ENCODE measurements at places on chromosomes 5 and 9. TPM values are rescaled to one million over a fixed set of nuclear protein-coding genes. Genes with fewer than 3 reads are reported as not detected.

GRCh38 chr5:101103874-101104273, 200.8 kb upstream of the ST8SIA4 start:
- no peak for DNase-seq

DNA sequence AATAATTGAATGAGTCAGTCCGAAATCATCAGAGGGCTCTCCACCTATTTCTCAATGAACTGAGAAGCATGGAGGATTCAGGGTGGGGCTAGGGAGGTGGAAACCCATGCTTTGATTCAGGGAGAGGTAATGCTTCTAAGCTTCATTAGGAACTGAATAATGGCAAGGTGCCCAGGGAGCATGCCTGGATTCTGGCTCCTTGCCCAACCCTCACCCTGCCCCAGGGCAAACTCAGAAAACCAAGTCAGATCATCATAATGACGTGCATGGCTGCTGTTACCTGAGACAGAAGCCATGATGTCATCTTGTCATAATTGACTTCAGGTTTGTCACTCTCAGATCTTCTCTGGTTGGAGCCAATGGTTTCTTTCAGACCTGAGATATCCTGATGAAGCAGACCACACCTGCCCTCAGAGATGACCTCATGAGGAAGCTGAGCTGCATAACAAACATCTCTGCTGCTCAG, 199.6 kb downstream of the SYK start:
- DNase-seq, result no peak

- DNase-seq, result no peak
Observed at GRCh38 chr9:130487500-130487899, 42.7 kb downstream of the ASS1 start.

DNA sequence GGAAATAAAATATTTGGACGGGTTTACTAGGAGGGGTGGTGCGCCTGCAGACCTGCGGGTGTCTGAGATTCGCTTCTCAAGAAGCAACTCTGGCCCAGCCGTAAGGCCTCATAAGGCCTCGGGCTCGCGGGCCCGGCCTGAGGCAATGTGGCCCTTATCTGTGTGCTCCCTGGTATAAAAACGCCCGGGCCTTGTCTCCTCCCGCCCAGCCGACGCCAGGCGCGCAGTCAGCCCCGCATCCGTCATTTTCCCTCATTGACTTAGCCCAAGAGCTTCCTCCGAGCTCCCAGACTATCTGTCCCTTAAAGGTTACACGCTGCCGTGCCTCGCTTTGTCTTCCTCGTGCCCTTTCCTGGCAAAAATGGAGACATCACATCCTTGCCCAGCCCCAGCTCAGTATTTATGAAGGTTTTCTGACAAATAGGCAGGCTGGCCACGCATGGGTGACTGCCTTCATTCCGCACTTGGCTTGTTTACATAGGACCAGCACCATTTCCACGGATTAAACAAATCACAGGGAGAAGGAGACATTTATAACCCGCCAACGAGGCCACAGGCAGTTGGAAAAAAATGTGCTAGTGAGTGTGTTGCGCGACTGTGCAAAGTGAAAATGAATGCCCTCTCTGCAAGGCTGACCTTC, 74.5 kb upstream of the TBCA start:
- DNase-seq, result no peak

- DNase-seq, result no peak
Observed at GRCh38 chr5:107486489-107486888, 184.2 kb downstream of the EFNA5 start.

The SOHLH1 gene
- polyA plus RNA-seq, result not detected

GRCh38 chr9:9747787-9748186, 865.0 kb downstream of the PTPRD start:
- DNase-seq, result no peak

The GAS1 gene
- polyA plus RNA-seq, result 7.6 TPM

- DNase-seq, result no peak
Observed at GRCh38 chr5:180717989-180718388, 21.9 kb downstream of the OR2Y1 start.

The LHX2 gene
- not detected for polyA plus RNA-seq

GRCh38 chr5:53027913-53028312, 38.8 kb downstream of the ITGA2 start:
- DNase-seq, result no peak

- no peak for DNase-seq
Observed at GRCh38 chr5:18526792-18527405, 892.6 kb downstream of the TAF11L14 start.

DNA sequence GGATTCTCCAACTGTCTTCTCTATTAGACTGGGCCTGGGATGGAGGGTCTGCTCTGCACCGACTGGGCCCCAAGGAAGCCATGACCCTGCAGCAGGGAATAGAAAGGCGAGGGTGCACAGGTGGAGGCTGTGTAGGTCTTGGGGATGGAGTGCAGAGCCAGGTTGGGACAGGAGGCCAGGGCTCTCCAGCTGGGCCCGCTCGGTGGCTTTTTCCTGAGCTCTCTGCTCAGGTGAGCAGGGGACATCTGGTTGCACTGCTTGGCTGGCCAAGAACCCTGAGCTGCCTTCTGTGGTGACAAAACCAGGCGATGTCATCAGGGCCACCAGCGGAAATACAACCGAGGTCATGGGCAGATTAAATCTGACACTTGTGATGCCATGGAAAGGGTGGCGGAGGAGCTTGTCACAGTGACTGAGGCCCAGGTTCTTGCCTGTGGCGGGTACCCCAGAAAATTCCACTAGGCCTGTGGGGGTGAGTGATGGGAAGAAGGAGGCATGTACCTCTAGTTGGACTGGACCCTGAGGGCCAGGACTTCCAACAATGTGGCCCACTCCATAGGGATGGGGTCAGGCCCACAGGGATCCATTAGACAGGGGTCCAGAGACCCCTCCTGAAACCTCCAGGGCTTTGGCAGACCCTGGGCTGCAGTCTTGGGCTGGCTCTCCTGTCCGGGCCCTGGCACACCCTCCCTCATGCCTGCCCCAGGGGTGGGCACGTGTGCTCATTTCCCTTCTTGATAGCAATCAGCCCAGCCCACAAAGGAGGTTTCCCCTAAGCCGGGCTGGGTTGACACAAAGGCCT, 4.4 kb upstream of the IL3 start:
- no peak for DNase-seq

DNA sequence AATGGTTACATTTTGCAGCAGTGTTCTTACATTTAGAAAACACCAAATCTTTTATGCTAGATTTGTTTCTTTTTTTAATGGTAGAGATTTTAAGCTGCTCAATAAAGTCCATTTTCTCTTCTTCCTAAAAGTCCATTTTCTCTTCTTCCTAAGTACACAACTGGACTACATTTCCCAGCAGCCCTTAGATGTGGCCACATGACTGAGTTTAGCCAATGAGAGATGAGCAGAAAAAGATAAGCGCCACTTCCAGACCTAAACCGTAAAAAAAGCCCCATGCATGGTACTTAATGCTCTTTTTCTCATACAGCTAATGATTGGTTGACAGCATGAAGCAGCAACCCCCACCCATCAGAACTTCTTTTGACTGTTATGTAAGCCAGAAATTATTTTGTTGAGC, 206.7 kb downstream of the FAM114A2 start:
- DNase-seq, result no peak

DNA sequence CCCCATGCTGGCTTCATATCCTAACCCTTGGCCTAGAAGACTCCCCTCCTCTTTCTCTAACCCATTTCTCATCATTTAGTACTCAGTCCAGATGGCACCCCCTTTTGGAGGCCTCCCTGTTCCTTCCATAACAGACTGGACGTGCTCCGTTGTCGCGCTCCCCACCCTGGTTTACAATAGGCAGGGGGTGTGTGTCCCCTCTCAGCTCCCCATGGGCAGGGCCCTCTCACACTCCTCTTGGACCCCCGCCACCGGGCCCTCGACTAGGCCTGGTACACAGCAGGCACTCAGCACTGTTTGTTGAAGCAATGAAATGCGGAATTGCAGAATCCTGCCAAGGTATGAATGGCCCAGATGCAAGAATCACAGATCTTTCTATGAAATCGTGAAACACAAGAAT, 227.4 kb downstream of the FSTL4 start:
- DNase-seq, result no peak

- DNase-seq, result peak; percentile 69
Observed at GRCh38 chr5:52948418-52949076, 40.6 kb upstream of the ITGA2 start.

The C9orf43 gene
- 0.56 TPM for polyA plus RNA-seq

DNA sequence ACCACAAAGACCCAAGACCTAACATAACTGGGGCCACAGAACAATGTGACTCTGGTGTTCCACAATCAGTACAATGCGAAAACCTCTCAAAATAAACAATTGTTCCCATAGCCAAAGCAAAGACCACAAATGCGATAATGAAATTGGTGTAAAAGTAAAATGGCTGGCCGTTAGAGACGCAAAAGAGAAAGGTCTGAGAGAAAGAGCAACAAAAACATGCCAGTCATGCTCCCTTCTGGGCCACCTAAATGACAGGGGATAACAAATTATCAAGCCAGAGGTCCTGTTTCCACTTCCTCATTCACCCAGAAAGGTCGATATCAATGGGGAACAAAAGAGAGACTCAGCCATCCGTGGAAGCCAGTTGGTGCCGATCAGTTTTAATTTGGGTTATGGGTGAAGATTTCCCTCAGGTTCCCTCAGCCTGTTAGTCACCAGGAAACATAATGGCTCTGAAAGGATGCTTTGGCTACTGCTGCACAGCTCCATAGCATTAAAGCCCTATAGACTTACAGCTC, 9.2 kb upstream of the CFAP95 start:
- no peak for DNase-seq

The SEC61B gene
- polyA plus RNA-seq, result 221 TPM

The MSMP gene
- not detected for polyA plus RNA-seq

The HEMGN gene
- polyA plus RNA-seq, result not detected

DNA sequence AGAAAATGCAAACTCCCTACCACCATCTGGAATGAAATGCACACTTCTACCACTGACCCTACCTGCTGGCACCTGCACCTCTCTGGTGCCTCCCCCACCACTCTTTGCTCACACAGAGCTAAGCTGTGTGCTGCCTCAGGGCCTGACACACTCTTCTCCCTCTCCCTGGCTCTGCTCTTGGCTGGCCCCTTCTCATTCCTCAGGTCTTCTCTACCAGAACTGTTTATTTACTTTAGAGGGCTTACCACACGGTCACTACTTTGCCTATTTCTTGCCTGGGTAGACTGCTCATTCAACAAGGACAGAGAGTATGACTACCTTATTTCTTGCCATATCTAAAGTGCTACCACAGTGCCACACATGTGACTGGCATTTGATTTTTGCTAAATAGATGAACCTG, 3.3 kb downstream of the REEP5 start:
- no peak for DNase-seq

DNA sequence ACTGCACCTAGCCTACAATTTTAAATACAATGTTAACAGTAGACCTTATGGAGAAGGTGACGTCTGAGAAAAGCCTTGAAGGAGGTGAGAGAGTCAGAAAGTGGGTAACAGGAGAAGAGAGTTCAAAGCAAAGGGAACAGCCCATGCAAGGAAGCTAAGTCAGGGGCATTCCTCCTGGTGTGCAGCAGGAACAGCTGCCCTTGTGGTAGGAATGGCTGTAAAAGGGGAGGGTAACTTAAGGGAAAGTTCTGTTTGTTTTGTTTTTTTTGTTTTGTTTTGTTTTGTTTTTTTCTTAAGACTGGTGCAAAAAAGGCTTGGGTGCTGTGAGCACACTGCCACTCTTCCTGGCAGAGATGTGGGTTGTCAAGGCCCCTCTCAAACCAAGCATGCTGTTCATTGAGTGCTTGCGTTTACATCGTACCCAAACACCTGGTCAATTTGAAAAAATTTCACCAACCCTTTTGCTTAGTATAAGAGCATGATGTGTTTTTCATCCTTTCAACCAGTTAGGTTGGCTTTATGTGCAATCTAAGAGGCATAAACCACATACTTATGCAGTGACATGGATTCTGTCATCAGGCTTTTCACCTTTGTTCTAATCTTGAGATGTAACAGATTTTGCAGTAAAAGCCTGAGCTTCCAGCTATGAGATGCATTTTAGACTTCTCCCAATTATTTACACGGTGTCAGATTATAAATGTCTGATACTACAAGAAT, 279.7 kb downstream of the GLIS3 start:
- DNase-seq, result no peak

- no peak for DNase-seq
Observed at GRCh38 chr9:69760278-69760610, 433 bp upstream of the PTAR1 start.

The NTMT1 gene
- polyA plus RNA-seq, result 50.4 TPM
